ENCODE measurements at places on chromosomes 5 and 9.

- DNase-seq = no peak
Observed at GRCh38 chr9:95316794-95317118, 753 bp downstream of the FANCC start.

GRCh38 chr9:21560281-21560745, 78.2 kb upstream of the IFNE start:
- no peak for DNase-seq

GRCh38 chr5:40981420-40981819, 72.1 kb downstream of the C7 start:
- DNase-seq = no peak

DNA sequence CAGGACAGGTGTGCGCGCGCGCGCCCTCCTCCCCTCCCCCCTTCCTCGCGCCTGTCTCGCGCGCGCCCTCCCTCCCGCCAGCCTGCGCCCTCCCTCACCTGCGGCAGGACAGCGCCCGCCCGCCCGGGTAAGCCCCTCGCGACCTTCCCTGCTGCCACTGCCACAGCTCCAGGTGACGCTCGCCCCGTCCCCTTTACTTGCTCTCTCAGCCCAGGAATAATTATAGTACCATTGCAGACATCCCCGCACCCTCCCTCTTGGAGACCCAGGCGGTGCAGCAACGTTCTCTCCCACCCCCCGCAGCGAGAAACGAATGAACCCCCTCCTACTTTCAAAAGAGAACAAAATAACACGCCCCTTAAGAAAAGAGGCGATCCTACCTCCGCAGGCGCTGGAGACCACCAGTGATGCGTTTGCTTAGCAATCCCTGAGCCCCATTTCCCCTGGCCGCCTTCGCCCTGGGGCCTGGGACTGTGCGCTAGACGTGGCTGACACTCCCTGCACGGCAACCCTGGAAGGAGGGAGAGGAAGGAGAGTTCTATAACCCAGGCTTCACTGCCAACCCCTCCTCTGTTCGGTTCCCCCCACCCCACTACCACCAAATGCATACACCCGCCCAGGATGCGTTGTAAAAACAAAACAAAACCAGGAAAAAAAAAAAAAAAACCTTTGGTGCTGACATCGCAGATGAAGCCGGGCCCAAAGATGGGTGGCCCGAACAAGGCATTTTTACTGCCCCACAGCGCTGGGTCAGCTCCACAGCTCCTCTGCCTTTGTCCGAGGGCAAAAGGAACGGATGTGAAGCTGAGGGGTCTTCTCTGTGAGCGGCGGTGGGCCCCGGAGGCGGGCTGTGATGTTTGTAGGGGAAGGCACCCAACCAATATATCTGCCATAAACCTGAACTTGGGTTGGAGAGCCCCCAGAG, 5.6 kb upstream of the PURA start:
- DNase-seq = no peak

GRCh38 chr5:91188755-91189154, 194.4 kb downstream of the ARRDC3 start:
- DNase-seq = no peak

GRCh38 chr5:39137819-39138451, 63.7 kb upstream of the RICTOR start:
- DNase-seq = peak; percentile 35

DNA sequence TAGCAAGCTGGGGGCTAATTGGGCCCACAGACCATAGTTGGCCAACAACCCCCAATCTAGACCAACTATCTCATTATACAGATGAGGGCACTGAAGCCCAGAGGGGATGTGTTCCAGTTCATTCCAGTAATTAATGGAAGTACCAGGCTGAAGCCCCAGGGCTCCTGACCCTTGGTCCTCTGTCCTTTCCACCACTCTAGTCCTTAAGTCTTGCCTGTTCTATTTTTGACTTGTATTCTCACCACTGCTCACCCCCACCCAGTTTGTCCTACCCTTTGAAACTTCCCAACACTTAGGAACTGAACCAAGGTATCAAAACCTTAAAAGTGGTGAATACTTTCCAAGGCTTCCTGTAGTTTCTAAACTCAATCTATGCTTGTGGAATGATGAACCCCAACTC, 407.4 kb downstream of the ENC1 start:
- DNase-seq = no peak

DNA sequence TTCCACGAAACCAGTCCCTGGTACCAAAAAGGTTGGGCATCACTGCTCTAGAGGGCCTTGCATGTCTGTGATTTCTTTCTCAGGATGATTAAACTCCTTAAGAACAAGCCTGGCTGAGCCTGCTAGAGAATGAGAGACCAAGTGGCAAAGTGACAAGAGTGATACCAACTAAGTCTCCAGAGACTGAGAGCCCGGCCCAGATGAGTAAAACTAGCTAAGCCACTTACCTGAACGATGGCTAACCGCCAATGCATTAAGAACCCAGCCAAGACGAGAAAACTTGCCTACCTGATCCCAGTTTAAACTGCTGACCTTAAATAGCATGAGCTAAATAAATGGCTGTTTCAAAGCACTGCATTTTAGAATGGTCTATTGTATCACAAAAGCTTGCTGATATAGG, 5.6 kb upstream of the CCDC152 start:
- DNase-seq = no peak

DNA sequence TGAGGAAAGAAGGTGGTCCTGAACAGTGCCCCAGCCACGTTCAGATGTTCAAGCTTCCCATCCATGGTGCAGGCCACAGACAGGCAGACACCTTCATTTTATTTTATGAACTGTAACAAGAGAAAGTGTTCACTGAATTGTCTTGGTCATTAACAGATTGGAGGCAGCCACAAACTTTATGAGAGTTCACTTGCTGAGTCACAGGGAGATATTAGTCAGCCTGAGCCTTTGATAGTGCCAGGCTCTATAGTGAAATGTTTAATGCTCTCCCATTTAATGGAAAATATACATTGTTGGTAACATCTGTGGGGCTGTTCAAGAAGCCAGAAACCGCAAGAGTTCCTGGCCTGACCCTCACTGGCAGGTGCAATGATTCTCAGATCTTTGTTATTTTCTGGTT, 237.0 kb downstream of the TENT4A start:
- DNase-seq = no peak

DNA sequence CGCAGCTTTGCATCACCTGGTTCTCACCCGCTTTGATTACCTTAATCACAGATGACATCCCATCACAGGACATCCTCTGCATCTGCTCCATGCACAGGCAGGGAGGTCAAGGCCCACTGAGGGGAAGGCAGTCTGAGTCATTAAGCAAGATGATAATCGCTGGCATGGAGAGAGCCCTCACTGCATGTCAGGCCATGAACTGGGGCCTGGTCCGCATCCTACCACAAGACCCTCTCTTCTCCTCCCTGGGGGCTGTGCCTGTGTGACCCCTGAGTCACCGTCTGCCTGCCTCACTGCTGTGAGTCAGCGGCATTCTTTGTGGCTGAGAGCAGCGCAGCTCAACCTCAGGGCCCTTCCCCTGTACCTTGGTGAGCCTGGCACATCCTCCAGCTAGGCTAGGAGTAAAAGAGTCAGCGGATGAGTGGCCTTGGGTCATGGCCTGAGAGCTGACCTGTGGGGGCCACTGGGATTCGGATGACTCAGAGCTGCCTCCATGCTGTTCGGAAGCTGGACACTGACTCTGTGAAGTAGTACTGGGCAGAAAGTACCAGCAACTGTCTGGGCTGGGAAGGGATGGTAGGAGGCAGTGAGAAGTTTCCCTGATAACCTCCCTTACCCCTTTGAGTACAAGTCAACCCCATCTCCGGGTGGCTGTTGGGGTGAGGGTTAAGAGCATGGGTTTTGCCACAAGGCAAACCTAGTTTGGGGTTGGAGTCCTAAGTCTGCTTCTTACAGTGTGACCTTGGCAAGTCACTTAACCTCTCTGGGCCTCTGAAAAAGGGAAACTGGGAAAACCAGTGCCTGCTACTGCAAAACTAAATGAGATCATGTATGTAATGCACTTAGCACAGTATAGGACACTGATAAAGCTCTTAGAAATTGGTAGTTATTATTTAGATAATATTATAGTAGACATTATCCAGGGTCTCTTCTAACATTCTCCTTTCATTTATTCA, 14.6 kb upstream of the ARSI start:
- DNase-seq = peak; percentile 5

GRCh38 chr5:180315762-180316212, 23.9 kb upstream of the MAPK9 start:
- DNase-seq = peak; percentile 61

DNA sequence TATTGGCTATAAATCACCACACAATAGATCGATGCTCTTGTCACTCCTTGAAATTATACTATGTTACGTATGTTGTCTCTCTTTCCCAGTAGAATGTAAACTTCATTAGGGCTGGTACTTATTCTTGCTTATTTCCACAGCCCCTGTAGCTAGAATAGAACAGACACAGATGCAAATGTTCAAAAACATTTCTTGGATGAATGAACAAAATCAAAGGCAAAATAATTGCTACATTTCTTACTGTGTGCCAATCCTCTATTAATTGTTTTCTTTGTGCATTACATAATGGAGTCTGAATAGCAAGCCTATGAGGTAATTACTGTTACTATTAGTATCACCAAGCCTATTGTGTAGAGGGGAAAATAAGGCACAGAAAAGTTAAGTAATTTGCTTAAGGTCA, 725 bp upstream of the OR13C2 start:
- DNase-seq = no peak

- DNase-seq = no peak
Observed at GRCh38 chr5:67199859-67200258, 3.3 kb upstream of the CD180 start.

GRCh38 chr9:35618325-35618727, at the start of gene CD72:
CD72 (minus strand) TSS chr9:35618413; CDS start chr9:35618303, 110 bp downstream.
- no peak for DNase-seq

GRCh38 chr5:42507451-42508097, 84.3 kb downstream of the GHR start:
- no peak for DNase-seq

GRCh38 chr9:129005336-129005997, 22.7 kb downstream of the SH3GLB2 start:
- DNase-seq = no peak

GRCh38 chr5:170275376-170275994, 22.1 kb downstream of the LCP2 start:
- DNase-seq = no peak

DNA sequence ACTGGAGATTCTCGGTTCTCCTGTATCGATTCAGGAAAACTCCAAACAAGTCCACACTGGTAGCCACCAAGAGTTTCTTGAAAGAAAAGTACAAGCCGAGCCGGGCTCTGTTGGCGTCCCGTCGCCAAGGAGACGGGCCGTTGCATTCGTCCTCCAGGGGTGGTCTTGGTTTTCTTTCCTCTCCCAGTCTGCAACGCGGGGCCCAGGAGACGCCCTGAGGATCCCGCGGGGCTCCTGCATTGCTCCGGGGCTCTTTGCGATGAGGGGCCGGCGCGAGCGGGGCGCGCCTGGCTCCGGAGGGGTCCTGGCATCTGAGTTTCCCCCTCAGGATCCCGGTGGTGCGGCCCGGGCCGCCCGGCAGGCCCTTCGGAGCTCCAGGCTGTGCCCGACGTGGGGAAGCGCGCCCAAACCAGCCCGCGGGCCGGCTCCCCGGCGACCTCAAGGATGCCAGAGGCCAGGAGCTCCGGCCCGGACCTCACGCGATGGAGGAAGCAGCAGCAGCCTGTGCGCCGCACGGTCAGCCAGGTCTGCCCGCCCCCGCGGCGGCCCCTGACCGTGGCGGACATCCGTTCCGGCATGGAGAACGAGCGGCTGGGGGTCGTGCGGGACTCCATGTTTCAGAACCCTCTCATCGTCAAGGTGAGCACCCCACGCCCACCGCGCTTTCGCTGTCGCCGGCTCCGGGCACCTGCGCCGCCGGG, at the start of gene CFAP77:
TSS of gene CFAP77 (plus strand) at position 384 of the 701 bp plus-strand sequence. CDS start at position 445, 61 bp downstream.
- DNase-seq = no peak

DNA sequence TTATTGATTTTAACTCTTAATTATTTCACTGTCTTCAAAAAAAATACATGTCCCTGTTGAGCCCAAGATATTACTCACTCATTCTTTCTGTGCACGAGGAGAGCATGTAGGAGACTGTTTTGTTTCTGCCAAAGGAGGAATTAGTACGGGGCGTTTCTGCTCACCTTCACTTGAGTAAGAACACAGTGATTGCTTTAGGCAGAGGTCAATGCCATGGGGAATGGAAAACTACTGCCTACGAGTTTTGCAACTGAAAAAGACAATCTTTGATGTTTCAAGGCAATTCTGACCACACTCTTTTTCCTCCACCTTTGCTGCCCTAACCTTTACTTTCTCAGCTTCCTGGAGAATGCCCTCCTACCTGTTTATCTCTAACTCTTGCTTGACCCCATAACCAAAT, 109.4 kb downstream of the CCDC192 start:
- DNase-seq = no peak

DNA sequence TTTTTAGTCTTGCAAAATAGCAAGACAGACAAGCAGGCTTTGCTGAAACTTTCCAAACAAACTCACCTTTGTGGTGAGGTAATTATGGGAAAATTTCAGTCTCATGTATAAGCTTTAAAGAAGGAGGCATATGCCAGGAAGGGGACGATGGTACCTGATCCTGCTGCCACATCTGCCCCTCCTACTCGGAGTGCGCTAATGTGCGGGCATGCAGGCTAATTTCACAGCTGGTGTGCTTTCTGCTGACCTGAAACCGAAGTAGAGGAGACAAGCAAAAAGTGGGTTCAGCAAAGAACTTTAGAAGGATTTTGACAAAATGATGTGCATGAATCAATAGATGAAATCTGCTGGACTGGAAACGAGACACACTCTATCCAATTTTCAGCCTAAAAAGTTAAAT, 117.1 kb upstream of the IRX4 start:
- no peak for DNase-seq

- no peak for DNase-seq
Observed at GRCh38 chr5:4142842-4143241, 547.2 kb downstream of the IRX1 start.

DNA sequence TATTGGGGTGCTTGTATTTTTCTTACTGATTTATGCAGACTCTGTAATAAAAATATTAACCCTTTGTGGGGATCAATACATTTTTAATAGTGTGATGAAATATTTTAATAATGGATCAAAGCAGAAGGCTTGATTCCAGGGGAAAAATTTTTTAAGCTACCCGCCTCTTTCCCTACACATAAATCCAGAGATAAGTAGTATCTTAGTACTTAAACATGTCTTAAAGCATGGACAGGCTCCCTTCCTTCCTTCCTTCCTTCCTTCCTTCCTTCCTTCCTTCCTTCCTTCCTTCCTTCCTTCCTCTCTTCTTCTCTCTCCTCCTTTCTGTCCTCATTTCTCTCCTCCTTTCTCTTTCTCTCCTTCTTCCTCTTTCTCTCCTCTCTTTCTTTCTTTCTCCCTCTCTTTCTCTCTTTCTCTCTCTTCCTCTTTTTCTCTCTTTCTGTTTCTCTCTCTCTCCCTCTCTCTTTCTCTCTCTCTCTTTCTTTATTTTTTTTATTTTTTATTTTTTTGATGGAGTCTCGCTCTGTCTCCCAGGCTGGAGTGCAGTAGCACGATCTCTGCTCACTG, 78.0 kb upstream of the SPRY4 start:
- no peak for DNase-seq

GRCh38 chr5:368183-369084, 46.9 kb downstream of the AHRR start:
- DNase-seq = no peak

Measured in stimulated activated CD4-positive, alpha-beta T cell treated with anti-CD3 and anti-CD28 coated beads, Interleukin-4, amount 100 ng/mL, for 4 hours (primary cell).